Brain pericyte (primary cell): ENCODE measurements at places on chromosomes 4 and X.

DNA sequence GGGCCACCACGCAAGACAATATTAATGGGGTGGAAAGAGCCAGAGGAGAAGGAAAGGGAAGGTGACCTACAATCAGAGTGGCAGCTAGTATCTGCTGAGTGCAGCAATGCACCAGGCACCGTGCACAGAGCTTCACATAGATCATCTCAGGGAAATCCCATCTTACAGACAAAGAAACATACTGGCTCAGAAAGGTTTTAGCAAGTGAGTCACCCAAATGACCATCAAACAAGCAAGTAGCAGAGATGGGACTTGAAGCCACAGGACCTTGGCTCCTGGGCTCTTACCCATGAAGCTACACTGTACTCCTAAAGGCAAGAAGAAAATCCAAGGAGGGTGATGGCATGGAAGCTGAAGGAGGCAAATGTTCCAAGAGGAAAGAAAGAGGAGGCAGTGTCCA lies 6.8 kb downstream of the ANXA5 start:
- no peak for DNase-seq

- no peak for DNase-seq
Observed at GRCh38 chr4:1462768-1463075, 56.5 kb upstream of the NKX1-1 start.

DNA sequence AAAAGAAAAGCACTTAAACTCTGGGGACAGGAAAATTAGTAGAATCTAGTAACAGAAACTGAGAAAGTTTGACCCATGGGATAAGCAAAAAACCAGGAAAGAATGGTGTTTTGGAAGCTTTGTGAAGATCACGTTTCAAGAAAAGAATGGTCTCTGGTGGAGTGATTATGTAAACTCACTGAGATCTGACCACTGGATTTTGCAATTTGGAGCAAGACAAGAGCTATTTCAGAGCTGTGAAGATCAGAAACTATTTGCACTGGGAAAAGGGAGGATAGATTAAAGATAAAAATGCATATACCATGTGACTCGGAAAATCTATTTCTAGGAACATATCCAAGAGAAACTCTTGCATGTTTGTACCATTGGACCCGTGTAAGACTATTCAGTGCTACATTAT lies 4.3 kb downstream of the TMPRSS11D start:
- no peak for DNase-seq

DNA sequence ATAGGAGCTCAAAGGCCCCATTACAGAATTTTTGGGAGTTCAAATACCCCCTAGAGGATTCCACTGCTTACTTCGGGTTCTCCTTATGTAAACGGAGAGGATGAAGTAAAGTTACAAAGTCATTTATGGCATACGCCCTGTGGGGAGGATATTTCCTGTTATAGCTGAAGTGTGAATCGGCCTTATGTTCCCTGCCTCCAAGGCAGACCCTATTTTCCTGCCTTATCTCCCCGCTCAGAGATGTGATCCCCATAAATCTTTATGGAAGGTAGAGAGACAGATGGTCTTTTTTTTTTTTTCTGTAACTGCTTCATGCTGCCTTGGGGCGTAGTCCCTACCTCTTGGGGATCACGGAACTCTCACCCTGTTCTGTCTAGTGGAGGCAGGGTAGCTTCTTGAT lies 56.0 kb upstream of the DHX15 start:
- no peak for DNase-seq
